ENCODE measurements at places on chromosomes 5 and 9.

DNA sequence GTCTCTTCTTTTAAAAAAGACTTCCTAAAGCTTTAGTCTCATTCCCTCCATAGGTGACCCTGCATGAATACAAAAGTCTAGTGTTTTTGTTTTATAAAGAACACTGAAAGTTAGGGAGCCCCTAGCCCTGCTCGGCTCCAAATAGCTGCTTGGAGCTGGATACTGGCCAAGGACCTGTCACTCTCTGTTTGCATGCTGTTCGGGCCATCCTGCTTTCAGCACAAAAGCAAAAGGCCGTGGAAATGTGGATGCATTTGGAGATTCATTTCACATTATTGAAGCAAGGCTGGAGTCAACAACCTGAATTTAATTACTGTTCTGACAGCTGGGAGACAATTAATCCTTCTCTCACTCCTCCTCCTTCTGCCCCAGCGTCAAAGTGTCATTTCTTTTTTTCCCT lies 151.7 kb upstream of the NMUR2 start:
- DNase-seq, result no peak

DNA sequence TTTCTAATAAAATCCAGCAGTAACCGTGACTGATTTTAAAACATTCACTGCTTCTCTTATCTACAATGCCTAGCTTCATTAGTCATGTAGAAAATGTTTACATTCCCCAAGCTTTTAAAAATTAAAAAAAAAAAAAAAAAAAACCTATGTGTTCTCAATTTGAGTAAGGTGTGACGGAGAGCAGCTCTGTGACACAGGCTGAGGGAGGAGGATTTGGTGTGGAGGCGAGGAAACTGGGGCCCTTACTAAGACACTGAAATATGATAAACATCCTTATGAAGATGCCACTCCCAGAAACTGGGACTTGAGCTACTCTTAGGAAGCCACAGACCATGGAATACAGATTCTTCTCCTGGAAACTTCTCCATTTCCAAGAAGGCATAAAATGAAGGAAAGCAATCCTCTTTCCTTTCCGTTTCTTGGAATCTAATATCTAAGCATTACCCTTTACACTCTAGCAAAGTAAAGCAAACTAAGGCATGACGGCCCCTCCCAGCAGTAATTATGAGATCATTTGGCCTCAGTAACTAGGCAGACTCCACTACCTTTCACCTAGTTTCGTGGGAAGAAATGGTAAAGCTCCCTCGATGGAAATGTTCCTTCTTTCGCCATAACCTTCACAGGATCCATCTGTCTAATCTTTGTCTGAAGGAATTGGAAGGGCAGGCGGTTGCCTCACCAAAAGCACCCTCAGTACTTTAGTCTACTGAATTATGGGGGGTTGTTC lies 23.5 kb downstream of the GRAMD2B start:
- DNase-seq, result no peak

DNA sequence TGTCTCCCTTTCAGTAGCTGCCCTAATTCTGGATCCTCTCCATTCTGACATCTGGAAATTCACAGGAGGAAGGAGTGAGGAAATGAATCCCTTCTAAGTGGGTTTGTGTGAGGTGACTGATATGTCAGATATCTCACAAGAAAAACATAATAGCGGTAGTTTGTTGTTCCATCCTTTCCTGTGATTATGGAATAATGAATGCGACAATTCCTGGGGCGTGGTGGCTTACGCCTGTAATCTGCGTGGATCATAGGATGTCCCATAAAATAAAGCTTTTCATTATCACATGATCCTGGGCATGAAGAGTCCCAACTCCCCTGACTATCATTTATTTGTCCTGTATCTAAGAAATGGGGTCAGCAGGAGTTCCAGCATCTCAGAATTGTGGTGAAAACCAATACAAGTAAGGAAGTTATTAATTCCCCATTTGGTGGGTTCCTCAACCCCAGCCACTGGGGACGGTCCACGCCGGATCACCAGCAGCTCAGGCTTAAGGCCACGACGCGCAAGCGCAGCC lies 375 bp upstream of the C5orf24 start:
- no peak for DNase-seq

- DNase-seq, result no peak
Observed at GRCh38 chr9:34412336-34412735, 35.6 kb upstream of the MYORG start.

DNA sequence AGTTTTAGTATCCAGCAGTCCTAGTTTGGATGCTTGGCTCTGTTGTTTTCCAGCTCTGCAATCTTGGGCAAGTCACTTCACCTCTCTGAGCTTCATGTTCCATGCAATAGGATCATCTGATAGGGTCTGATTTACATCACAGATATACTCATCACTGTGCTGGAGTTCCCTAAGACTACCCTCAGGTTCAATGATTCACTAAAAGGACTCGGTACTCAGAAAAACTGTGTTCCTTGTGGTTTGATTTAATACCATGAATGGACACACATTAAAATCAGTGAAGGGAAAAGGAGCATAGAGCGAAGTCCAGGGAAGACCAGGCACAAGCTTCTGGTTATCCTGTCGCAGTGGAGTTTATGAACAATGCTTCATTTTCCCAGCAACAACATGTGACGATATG lies 119.9 kb upstream of the EFNA5 start:
- DNase-seq, result no peak

DNA sequence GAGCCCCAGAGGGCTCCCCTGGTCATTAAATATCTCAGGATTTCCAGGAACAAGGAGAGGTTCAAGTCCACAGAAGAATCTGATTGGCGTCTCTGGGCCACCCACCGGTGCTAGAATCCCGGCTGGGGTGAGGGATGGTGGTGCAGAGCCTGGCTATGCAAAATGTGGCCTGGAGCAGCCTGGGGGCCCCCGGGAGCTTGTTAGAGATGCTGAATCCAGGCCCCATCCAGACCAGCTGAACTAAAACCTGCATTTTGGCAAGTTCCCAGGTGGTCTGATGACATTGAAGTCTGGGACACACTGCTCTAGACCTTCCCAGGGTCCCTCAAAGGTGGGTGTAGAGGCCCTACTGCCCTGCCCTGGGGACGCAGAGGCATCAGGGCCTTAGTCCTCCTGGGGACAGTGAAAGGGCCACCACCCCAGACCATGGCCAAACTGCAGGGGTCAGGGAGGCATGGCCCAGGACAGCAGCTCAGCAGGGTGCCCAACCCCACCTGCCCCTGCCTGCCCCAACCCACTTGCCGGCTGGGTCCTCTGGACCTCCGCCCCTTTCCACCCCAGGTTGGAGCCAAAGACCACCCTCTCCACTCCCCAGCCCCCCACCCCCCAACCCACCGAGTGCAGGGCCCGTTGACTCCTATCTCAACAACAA lies 34.7 kb downstream of the ADAMTS2 start:
- DNase-seq, result peak; percentile 11

DNA sequence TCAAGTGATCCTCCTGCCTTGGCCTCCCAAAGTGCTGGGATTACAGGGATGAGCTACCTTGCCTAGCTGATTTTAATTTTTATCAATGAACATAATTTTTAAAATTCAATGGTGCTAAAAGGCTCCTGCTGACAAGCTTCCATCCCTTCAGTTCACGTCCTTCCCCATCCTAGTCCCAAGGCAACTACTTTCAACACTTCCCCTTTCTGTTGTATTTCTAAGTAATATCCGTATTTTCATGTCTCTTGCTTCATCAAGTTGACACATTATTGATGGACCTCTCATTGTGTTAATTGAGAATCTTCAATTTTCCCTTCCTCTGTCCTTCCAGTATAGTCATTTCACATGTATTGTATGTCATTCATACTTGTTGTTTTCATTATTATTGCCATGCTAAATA lies 93.8 kb upstream of the RASGRF2 start:
- no peak for DNase-seq

DNA sequence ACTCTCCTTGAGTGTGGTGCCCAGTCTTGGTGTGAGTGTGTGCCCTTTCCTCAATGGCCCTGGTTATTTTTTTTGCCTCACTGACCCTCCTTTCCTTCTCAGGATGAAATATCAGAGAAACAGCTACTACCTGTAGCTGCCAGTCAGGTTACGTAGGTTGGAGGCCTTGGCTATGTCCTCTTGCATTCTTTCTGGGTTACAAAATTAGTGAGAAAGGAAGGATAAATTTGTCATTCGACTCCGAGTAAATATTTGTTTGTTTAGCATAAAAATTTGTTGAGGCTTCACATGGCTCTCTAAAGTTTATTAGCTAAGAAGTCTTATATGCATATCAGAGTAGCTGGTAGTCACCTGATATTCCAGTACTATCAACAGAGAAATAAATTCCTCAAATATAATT lies 15.4 kb downstream of the MACIR start:
- DNase-seq, result no peak

- no peak for DNase-seq
Observed at GRCh38 chr5:11040345-11040744, 279.3 kb upstream of the DAP start.

GRCh38 chr5:175718401-175719108 lies 60.7 kb downstream of the HRH2 start:
- peak; percentile 67 for DNase-seq

DNA sequence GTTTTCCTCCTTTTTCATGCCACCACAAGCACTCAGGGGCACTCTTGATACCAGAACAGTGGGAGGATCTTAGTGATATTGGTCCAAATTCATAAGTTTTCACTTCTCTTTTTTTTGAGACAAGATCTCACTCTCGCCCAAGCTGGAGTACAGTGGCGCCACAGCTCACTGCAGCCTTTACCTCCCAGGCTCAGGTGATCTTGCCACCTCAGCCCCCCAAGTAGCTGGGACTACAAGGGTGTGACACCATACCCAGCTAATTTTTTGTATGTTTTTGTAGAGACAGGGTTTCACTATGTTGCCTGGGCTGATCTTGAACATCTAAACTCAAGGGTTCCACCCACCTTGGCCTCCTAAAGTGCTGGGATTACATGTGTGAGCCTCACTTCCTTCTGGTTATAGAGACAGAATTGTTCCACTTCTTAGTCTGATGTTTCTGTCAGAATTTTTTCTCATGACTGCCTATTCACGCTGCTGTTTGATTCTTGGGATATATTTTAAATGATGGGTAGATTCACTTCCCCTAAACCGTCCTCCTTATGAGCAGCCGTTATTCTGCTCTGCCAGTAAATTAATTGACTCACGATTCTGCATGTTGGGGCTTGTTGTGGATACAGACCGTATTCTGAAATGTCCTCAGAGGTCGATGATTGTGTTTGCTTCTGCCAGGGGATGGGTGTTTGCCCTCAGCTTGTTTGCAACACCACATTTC lies 30.8 kb downstream of the MTAP start:
- no peak for DNase-seq

DNA sequence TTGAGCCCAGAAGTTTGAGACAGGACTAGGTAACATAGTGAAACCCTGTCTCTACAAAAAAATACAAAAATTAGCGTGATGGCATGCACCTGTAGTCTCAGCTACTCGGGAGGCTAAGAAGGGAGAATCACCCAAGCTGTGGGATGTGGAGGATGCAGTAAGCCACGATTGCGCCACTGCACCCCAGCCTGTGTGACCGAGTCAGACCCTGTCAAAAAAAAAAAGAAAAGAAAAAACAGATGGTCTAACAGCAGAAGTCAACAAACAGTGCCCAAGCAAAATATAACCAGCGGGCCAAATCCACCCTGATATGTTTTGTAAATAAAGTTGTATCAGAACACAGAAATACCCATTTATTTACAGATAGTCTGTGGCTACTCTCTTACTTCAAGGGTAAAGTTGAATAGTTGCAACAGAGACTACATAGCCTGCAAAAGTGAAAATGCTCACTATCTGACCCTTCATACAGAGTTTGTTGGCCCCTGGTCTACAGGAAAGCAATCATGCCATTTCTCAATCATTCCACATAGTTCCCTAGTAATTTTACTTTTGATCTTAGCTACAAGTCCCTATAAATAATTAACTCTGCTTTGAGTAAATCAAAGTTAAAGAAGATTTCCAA lies 383.7 kb downstream of the TLE1 start:
- no peak for DNase-seq

DNA sequence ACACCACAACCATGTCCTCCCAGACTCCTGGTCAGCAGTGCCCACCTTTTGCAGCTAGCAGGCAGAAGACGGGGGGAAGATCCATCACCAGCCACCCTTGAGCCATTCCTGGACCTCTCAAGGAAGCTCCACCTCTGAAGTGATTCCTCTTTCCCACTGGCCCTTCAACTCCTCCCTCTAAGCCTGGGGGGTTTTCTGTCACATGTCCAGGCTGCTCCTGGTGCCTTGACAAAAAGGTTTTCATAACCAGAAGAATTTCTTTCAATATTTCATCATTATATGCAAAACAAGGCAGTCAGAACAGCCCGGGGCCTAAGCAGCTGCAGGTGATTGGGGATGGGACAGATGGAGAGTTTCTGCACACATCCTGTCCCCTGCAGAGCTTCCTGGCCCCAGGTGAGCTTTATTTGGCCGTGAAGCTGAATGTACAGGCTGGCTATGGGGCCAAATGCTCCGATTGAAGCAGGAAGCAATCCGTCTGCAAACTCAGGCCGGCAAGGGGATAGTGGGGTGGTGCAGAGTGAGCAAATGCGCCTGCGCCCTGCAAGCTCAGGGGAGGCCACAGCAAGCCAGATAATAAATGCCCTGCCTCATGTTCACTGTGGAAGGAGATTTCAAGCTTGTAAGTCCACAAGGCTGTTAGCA lies 173.5 kb downstream of the C5orf15 start:
- DNase-seq, result no peak

DNA sequence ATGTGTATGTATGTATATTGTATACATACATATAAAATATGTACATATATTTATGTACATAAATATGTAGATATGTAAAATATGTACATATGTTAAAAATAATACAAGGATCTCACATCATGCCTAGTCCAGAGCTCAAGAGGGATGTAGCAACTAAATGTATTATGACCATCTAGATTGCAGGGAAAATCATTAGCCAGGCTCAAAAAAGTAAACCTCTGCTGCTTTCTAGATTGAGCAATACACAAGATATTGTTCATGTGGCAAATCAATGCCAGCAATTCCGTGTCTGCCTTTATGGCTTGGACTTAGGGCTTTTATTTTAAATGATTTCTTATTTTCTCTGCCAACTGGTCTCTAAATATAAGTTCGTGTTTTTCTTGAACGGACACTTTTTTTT lies 65.2 kb downstream of the RAI14 start:
- DNase-seq, result no peak

DNA sequence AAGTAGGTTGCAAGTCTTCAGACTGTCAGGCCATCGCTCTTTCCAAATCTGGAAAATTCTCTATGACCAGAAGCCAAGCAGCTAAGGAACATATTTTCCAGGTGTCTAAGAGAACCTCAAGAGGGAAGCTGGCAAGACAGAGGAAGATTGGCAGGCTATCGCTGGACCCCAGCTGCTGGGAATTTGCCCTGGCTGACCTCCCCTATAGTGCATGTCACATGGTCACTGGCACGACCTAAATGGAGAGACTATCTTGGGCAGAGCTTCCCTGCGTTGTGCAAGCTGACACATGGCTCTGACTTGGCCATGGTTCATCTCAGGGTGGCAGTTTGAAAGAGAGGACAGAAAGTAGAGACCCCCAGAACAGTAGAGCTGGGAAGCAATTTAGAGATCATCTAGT lies 104.9 kb upstream of the ZNF618 start:
- DNase-seq, result no peak

- DNase-seq, result no peak
Observed at GRCh38 chr9:6761306-6761705, 3.5 kb downstream of the KDM4C start.

- no peak for DNase-seq
Observed at GRCh38 chr5:147746986-147747385, 35.5 kb downstream of the JAKMIP2 start.

Data from tibial artery (tissue), 4 donors.